ENCODE measurements at places on chromosomes 6 and 20.
A peak's percentile ranks its signal among the peaks of the same experiment; 100 is the strongest.

- no peak for DNase-seq
These were observed 302.7 kb upstream of the PRDM1 start for GRCh38 chr6:105783333-105783935.

DNA sequence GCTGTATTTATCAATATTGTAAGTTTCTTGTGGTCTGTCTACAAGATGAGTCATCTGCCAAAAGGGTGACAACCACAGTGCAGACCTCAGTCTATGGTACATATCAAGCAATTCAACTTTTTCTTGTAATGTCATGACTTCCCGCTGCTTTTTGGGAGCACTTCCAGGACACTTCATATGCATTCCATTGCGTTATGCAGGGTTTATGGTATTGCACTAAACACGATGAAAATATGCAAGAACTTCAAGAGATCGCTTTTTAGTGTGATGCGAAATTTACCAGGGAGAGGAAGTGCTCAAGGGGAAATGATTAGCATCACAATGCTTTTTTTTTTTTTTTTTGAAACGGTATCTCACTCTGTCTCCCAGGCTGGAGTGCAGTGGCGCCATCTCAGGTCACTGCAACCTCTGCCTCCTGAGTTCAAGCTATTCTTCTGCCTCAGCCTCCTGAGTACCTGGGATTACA, 166.5 kb downstream of the TFAP2A start:
- DNase-seq = peak; percentile 98

DNA sequence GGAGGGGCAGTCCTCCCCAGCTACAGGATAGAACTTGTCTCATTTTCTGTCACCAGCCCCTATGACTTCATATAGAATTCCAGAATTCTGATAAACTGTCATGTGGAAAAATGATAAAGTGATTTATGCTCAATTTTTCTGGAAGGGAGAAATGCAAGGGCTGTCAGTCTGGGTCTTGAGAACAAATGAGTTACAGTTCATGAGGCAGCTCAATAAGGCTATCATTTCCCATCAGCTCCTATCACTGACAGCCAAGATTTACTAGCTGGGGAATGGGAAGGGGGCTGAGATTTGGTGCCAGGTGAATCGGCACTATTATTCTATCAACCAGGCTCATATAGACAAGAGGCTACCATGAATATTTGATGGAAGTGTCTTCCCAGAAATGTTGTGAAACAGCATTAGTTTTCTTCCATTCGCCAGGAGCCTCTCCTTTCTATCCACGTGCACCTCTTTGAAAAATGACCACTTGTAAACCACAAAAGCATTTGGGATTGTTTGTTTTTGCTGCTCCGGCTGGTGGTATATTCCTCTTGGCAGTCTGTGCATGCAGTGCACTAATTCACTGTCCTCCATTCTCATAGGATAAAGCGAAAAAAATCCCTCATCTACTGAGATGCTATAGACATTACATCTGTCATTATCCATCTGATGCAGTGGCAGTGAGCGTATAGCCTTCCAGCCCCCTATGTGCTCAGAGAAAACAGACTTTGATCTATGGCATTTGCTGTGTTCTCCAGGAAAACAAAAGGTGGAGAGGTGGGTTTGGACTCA, 528.7 kb upstream of the RNF217 start:
- DNase-seq = no peak

DNA sequence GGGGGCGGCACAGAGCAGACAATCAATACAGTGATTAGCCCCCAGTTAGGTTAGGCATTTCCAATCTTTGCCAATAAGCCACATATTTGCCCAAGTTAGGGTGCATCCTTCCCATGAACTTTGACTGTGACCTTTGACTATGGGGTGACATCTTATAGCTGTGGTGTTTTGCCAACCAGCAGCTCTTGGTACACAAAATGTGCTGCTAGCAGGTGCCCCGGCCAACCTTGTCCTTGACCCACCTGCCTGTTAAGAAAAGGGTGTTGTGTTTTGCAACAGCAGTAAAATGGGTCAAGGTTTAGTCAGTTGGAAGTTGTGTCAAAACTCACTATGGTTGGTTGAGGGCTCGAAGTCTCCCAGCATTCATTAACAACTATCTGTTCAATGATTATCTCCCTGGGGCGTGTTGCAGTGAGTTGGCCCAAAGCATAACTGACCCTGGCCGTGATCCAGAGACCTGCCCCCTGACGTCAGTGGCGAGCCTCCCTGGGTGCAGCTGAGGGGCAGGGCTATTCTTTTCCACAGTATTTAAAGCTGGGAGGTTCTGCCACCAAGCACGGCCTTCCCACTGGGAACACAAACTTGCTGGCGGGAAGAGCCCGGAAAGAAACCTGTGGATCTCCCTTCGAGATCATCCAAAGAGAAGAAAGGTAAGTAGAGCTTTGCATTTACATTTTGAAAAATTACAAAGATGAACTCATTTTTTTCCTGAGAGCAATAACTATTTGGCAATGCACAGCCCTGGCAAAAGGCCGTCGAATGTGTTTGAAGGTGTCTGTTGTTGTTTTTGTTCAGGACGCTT, at the start of gene PCK1:
Gene PCK1, plus strand, starts transcription at position 557 of the 802 bp plus-strand sequence. CDS start 302 bp downstream, outside the sequence.
- peak; percentile 21 for DNase-seq

GRCh38 chr20:1484438-1485116, 6.6 kb downstream of the SIRPB2 start:
- DNase-seq = peak; percentile 54

DNA sequence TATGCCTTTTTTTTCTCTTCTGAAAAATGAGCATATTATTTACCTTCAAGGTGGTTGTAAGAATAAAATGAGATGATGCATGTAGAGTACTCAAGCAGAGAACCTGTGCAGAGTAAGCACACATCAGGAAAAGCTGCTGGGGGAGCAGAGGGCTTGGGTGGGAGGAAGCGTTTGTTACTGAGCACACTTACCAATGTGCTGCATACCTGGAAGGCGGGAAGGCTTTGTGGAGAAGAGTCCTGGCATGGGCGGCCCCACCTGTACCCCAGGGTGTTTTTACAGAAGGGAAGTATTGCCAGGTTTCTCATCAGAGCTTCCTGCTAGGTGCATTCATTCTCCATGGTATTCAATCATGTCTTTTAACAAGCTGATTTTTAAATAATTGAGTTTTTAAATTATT, 52.9 kb downstream of the CSE1L start:
- no peak for DNase-seq

- DNase-seq = no peak
These were observed 19.4 kb upstream of the CCM2L start for GRCh38 chr20:31990641-31991338.

DNA sequence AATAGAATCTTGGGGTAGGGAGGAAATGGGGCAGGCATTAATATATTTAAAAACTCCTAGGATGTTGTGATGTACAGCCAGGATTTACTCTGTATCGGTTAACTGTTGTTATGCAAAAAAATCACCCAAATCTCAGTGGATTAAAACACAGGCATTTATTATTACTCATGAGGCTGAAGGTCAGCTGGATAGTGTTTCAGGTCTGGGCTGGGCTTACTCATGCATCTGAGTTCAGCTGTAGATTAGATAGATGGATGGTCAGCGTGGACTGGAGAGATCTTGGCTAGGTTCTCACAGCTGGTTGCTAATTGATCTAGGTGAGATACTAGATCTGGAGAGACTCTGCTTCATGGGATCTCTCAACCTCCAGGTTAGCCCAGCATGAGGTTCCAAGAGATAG, 131.4 kb downstream of the BTBD3 start:
- DNase-seq = peak; percentile 18

- DNase-seq = no peak
These were observed 391.5 kb downstream of the KHDRBS2 start for GRCh38 chr6:61894536-61894935.

DNA sequence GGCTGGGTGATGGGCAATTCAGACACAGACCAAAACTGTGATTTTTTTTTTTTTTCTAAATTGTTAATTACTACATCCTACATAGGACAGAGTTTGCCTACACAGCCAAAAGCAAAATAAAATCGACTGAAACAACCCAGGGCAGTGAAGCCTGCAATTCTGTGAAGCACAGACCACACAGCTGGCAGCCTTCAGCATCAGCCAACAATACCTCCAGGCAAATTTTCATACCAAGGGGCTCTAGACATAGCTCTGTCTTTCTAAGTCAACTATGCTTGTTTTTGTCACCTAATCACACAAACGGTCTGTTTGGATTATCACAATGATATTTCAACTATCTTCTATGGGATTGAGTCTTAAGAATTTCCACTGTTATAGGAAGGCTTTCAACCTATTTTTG, 17.6 kb downstream of the RMND1 start:
- DNase-seq = no peak

- DNase-seq = no peak
These were observed 37.0 kb downstream of the PLCG1 start for GRCh38 chr20:41174373-41174772.

DNA sequence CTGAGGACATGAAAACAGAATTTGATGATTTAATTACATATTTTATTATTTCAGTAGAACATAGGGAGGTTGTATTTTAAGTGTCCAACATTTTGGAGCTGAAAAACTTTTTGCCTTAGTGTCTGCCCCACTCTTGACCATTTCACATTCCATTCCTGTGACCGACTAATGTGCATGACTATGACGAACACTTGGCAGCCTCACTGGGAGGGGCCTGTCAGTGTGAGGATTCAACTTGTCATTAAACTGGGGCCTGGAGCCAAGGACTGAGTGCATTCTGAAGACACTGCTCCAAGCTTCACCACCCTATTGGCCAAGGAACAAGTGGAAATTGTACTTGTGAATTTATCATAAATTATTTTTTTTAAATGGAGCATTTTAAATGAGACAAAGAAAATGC, 661.3 kb downstream of the BCKDHB start:
- DNase-seq = peak; percentile 94
